ENCODE measurements at places on chromosomes 16 and 17. TPM values are rescaled to one million over a fixed set of nuclear protein-coding genes. Genes with fewer than 3 reads are reported as not detected.

Gene KRT28
- not detected for total RNA-seq

Gene ERCC4
- total RNA-seq = 11.2 TPM

Gene TEX19
- total RNA-seq = 0.05 TPM

Gene LRRC37A3
- 4.2 TPM for total RNA-seq

Gene PDILT
- not detected for total RNA-seq

Gene CLDN7
- total RNA-seq = not detected

Gene KRT14
- not detected for total RNA-seq

Gene ZP2
- not detected for total RNA-seq

Gene TEKT1
- total RNA-seq = not detected

Gene MT4
- total RNA-seq = not detected

Gene CDH1
- total RNA-seq = 6.0 TPM

Gene GCGR
- total RNA-seq = not detected

Gene OTOP3
- total RNA-seq = not detected

Gene CXCL16
- 10.7 TPM for total RNA-seq

Gene KCNG4
- 3.5 TPM for total RNA-seq

Gene C16orf86
- total RNA-seq = 0.98 TPM

Gene DCTN5
- total RNA-seq = 75.6 TPM

Gene NPIPA2
- not detected for total RNA-seq

Data from SK-MEL-5 (cell line).